ENCODE measurements at places on chromosomes 1 and 21. TPM values are rescaled to one million over a fixed set of nuclear protein-coding genes. Genes with fewer than 3 reads are reported as not detected.

DNA sequence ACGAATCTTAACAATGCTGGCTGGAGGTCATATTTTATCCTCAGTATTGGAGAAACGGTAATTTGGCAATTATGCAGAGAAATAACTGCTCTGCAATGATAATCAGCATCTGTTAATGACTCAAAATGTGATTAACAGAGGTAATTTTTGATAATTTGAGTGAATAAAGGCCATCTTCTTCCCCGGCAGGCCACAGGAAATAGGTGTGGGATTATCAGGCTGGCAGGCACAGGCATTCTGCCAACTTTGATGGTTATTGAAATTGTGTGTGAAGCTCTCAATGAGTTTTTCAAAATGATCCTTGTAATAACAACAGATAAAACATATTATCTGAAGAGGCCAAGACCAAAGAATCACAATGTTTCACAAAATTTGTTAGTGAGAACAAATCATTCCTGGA lies 309.0 kb downstream of the PTGER3 start:
- H3K4me1 ChIP-seq, result no peaks in the 10 kb centered on the region
- H3K27me3 ChIP-seq, result no peaks in the 10 kb centered on the region
- no peaks in the 10 kb centered on the region for H3K36me3 ChIP-seq
- DNase-seq, result no peak

DNA sequence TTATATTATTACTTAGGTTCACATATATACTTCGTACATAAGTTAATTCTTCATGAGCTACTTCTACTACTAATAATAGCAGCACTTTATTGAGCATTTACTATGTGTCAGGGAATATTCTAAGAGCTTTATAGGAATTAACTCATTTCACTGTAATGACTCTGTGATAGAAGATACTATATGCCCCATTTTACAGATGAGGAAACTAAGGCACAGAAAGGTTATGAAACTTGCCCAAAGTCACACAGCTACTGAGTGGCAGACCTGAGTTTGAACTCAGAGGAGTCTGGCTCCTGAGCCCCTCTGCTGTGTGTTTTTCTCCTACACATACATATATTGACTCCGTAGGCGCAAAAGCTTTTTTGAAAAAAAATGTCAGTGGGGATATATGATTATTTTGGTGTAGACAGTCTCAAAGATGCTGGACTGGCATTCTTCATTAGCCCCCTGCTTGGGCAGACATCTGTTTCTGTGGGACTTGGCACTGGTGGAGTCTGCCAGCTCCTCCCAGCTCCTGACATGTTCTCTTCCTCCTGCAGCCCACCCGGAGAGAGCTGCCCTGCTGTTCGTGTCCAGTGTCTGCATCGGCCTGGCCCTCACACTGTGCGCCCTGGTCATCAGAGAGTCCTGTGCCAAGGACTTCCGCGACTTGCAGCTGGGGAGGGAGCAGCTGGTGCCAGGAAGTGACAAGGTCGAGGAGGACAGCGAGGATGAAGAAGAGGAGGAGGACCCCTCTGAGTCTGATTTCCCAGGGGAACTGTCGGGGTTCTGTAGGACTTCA lies 70.9 kb downstream of the TCP10L start:
- H3K27ac ChIP-seq, result no peak overlapping the region
- H3K4me3 ChIP-seq, result no peak overlapping the region

DNA sequence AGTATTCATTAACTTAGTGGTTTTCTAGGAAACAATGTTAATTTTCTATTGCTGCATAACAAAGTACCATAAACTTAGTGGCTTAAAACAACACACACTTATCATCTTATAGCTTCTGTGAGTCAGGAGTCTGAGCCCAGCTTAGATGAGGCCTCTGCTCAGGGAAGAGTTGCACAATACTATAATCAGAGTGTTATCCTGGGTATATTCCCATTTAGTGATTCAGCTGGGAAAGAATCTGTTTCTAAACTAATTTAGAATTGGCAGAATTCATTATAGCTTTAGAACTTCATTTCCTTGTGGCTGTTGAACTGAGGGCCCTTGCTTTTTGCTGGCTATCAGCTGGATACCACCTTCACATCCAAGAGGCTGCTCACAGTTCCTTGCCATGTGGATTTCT lies 515.5 kb downstream of the BRINP3 start:
- DNase-seq, result no peak
- H3K27me3 ChIP-seq, result no peaks in the 10 kb centered on the region
- no peaks in the 10 kb centered on the region for H3K36me3 ChIP-seq
- no peak overlapping the region for H3K4me3 ChIP-seq
- H3K27ac ChIP-seq, result no peak overlapping the region

- H3K36me3 ChIP-seq, result no peaks in the 10 kb centered on the region
- no peak overlapping the region for H3K4me3 ChIP-seq
- no peaks in the 10 kb centered on the region for H3K27me3 ChIP-seq
- H3K27ac ChIP-seq, result no peak overlapping the region
- DNase-seq, result no peak
These were observed 482.1 kb upstream of the RGS18 start for GRCh38 chr1:191675856-191676783.

GRCh38 chr1:224251741-224252146 lies 68.7 kb downstream of the DEGS1 start:
- no peaks in the 10 kb centered on the region for H3K27me3 ChIP-seq
- peak; percentile 7 for DNase-seq
- H3K36me3 ChIP-seq, result peaks cover 13% of the 10 kb centered on the region
- no peak overlapping the region for H3K4me3 ChIP-seq
- H3K4me1 ChIP-seq, result no peaks in the 10 kb centered on the region
- no peak overlapping the region for H3K27ac ChIP-seq

DNA sequence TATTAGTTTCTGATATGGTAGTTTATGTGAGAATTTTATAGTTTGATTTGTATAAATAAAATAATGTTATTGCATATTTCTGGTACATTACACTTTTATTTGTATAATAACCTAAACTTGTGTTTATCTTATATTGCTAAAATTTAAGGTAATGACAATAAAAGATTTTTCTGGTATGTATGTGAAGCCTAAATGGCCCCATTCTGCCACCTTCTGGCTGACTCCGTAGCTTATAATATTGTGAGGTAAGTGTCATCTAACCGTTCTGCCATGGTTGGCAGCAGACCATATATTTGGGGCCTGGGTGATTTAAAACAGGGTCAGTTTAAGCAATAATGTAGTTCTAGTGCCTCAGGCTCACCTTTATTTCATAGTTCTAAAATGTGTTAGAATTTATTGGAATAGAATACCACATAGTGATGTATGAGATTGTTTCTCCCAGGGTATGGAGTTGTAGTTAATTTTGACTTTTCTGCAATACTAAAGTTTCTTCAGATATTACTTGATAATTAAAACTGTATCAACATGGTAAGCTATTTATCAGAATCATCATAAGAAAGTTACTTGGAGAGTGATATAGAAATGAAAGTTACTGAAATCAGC lies 21.2 kb upstream of the PRKACB start:
- H3K4me1 ChIP-seq, result peaks cover 15% of the 10 kb centered on the region
- no peaks in the 10 kb centered on the region for H3K27me3 ChIP-seq
- no peaks in the 10 kb centered on the region for H3K36me3 ChIP-seq
- H3K27ac ChIP-seq, result no peak overlapping the region

DNA sequence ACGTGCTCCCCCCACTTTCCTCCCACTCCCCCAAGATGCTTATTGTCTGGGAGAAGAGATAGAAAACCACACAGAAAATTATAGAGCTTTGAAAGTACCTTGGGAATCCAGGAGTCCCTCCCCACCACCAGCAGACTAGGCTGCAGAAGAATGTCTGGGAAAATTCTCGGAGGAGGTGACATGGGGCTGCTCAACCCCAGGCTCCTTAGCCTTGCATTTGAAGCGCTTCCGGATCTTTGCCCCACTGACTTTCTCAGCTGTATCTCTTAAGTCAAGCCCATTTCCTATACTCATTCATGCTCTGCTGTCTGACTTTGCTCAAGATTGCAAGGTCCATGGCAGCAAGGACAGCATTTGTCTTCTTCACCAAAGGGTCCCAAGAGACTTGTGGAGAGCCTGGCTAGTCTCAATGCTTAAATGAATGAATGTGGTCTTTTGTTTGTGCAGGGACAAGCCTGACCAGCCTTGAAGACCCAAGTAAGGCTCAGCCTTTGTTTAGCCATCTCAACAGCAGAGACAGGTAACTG lies 38.0 kb downstream of the DNTTIP2 start:
- no peaks in the 10 kb centered on the region for H3K4me1 ChIP-seq
- no peak overlapping the region for H3K4me3 ChIP-seq
- no peak overlapping the region for H3K27ac ChIP-seq
- DNase-seq, result no peak

GRCh38 chr21:31130821-31131220 lies 92.5 kb upstream of the KRTAP19-8 start:
- H3K4me3 ChIP-seq, result no peak overlapping the region
- DNase-seq, result no peak
- no peaks in the 10 kb centered on the region for H3K4me1 ChIP-seq
- no peaks in the 10 kb centered on the region for H3K36me3 ChIP-seq

DNA sequence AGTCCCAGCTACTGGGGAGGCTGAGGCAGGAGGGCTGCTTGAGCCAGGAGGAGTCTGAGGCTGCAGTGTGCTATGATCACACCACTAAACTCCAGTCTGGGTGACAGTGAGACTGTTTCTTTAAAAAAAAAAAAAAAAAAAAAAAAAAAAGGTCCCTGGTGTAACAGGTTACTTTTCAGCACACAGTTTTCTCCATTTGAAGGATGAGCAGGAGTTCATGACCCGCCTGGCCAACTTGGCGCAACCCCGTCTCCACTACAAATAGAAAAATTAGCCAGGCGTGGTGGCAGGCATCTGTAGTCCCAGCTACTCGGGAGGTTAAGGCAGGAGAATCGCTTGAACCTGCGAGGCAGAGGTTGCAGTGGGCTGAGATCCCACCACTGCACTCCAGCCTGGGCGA lies 12.4 kb downstream of the HNRNPR start:
- H3K27ac ChIP-seq, result no peak overlapping the region
- H3K4me3 ChIP-seq, result no peak overlapping the region

GRCh38 chr1:198676253-198676652 lies 37.4 kb downstream of the PTPRC start:
- no peak overlapping the region for H3K27ac ChIP-seq
- H3K36me3 ChIP-seq, result no peaks in the 10 kb centered on the region
- DNase-seq, result peak; percentile 25
- H3K4me1 ChIP-seq, result peaks cover 8% of the 10 kb centered on the region

DNA sequence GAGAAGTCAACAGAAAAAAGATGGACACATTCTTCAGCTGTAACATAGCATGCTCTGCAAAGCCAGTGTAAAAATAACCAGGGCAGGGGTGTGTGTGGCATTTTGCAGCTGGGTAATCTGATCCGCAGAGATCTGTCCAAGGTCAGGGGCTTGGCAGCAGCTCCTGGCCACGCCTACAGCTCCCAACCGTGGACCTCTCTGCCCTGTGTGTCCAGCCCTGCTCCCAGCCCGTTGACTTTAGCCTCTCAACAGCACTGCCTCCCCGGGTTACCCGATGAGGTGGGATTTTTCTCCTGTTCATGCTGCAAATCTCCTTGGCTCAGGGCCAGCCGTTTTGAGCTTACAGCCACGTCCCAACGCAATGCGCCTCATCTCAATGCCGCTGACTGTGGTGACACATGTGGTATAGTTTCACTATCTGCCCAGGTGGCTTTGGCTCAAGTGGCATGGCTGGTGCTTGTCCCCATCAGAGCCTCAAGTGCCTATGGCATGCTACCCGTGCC lies 68.1 kb downstream of the VWA5B1 start:
- H3K27me3 ChIP-seq, result peaks cover 41% of the 10 kb centered on the region
- no peak overlapping the region for H3K4me3 ChIP-seq
- peak; percentile 91 for DNase-seq
- H3K4me1 ChIP-seq, result peaks cover 11% of the 10 kb centered on the region

DNA sequence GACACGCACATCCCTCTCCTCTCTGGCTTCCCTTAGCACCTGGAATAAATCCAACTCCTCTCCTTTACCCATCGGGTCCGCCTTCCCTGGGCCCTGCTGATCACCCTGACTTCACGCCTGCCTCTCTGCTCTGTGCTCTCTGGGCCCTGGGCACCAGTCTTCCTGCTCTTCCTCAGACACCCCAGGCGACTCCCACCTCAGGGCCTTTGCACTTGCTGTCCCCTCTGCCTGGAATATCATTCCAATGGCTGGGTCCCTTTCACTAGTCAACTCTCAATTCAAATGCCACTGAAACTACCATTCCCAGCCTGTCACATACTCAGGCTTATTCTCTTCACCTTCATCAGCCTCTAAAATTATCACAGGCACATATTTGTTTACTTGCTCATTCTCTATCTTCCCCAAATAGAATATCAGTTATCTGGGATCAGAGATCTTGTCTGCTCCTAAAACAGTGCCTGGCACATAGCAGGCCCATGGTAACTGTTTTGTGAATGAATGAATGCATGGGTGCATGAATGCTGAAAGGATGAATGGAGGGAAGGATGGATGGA lies 27.2 kb upstream of the SELENON start:
- peaks cover 5% of the 10 kb centered on the region for H3K36me3 ChIP-seq
- H3K4me1 ChIP-seq, result peaks cover 60% of the 10 kb centered on the region
- H3K27ac ChIP-seq, result no peak overlapping the region
- H3K27me3 ChIP-seq, result no peaks in the 10 kb centered on the region
- H3K4me3 ChIP-seq, result no peak overlapping the region
- no peak for DNase-seq

- peaks cover 8% of the 10 kb centered on the region for H3K4me1 ChIP-seq
- no peaks in the 10 kb centered on the region for H3K27me3 ChIP-seq
- H3K36me3 ChIP-seq, result no peaks in the 10 kb centered on the region
- DNase-seq, result no peak
- H3K27ac ChIP-seq, result no peak overlapping the region
These were observed 55.4 kb downstream of the XCL1 start for GRCh38 chr1:168631671-168632400.

DNA sequence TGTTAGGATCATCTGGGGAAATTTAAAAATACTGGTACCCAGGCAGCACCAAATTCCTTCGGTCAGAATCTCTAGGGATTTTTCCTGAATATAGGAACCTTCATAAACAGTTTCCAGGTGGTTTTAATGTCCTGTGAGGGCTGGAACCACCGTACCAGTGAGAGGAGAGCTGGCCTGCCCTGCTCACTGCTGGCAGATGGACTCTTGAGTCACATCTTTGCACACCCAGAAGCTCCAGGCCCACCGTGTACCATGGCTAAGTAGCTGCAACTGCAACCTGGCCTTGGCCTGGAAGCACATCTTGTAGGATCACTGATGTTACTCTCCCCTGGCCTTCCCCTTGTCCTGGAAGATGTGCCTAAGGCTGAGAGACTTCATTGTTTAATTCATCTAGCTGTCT lies 181.5 kb downstream of the DISC1 start:
- H3K36me3 ChIP-seq, result no peaks in the 10 kb centered on the region
- H3K4me1 ChIP-seq, result peaks cover 3% of the 10 kb centered on the region
- DNase-seq, result no peak
- no peaks in the 10 kb centered on the region for H3K27me3 ChIP-seq
- no peak overlapping the region for H3K4me3 ChIP-seq
- peak overlapping the region; percentile 36 for H3K27ac ChIP-seq

GRCh38 chr21:31136891-31137290 lies 98.6 kb upstream of the KRTAP19-8 start:
- H3K27ac ChIP-seq, result no peak overlapping the region
- no peaks in the 10 kb centered on the region for H3K27me3 ChIP-seq
- DNase-seq, result peak; percentile 93
- H3K4me1 ChIP-seq, result no peaks in the 10 kb centered on the region
- H3K36me3 ChIP-seq, result no peaks in the 10 kb centered on the region

The ACTN2 gene
- 276 TPM for total RNA-seq

The OR10J1 gene
- total RNA-seq, result not detected

The GJA9 gene
- total RNA-seq, result not detected

The SYT14 gene
- 0.70 TPM for total RNA-seq

The OR6N2 gene
- not detected for total RNA-seq

The CFHR5 gene
- total RNA-seq, result 0.39 TPM

The SLC44A5 gene
- 11.1 TPM for total RNA-seq

The S100A12 gene
- total RNA-seq, result not detected

The B3GALT2 gene
- 1.5 TPM for total RNA-seq

The NGF gene
- total RNA-seq, result 0.14 TPM

The TSHB gene
- total RNA-seq, result not detected

The ADGRL4 gene
- total RNA-seq, result 0.12 TPM

The CD1B gene
- not detected for total RNA-seq

The RCAN3 gene
- total RNA-seq, result 8.4 TPM

The PRR9 gene
- total RNA-seq, result not detected

Data from cardiac muscle cell (in vitro differentiated cells and primary cell).